Nephron progenitor cell (in vitro differentiated cells): ENCODE measurements at places on chromosomes 12 and 14.

- peak; percentile 62 for DNase-seq
Measured at GRCh38 chr12:113245695-113246477, 24.6 kb downstream of the TPCN1 start.

DNA sequence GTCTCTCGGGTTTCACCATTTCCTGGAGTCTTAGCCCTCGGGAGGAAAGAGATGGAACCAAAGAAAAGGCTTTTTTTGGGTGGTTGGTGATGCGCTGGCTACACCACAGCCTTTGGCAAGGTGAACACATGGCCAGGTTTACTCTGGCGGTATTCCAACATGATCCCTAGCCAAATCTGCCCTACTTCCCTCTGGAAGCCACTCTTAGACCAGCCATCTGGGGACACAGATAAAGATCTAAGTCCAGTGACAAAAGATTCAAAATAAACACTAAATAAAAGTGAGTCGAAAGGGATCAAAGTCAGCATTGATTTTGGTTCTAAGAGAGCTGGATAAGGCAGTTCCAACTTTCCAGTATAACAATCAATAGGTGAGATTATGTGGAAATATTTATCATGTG lies 694.5 kb downstream of the VRK1 start:
- no peak for DNase-seq

DNA sequence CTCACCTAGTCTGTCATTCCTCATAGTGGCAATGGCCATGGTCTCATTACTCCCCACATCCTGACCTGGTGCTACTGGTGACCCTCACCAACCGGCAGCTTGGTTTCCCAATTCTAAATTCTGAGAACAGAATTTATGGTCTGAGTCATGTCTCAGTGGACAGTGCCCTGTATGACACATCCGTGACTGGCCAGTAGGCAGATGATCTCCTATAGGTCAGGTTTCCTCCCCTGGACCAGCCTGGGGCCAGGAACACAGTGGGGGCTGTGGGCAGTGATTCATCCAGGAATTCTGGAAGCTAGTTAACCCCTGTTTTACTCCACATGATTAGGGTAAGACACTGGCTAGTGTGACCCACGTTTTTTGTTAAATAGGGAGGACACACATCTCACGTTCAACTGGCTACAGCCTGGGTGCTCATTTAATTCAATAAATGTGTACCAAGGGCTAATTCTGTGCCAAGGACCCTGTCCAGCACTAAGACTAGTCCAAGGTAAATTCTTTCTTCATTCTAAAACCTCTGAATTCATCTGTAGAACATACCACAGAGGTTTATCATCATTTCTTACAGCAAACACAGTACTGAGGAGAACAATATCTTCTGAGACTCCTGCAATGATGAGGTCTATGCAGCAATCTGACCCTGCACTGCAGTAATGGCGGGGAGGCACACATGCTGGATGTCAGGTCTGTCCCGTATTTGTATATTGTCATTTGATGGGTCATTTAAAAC lies 249.6 kb upstream of the TBX3 start:
- no peak for DNase-seq

DNA sequence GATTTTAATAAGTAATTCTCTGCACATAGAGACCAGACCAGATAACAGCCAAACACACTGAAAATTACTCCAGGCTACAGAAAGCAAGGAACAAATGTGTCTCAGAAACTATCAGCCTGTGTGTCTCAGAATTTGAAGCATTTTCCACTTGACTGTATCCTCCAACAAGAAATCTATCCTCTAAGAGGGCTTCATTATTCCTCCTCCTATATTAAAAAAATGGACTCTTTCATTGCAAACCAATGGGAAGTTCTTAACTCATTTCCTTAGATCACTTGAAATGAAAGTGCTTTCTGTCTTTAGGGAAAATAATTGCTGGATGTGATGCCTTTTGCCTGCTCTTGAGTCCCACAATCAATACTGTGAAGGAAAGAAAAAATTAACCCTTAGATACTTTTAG lies 2.3 kb downstream of the ST8SIA1 start:
- no peak for DNase-seq

DNA sequence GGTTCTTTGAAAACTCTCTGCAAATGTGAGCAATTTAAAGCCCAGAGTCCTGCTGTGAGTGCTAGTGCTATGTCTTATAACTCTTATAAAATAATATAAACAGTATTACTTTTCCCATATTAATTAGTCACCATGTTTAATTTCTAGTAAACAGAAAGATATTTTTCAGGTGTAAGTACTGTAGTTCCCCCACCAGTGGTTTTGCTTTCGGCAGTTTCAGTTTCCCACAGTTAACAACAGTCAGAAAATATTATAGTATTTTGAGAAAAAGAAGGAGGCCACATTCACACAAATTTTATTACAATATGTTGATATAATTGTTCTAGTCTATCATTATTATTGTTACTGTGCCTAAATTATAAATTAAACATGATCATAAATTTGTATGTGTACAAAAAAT lies 800.5 kb downstream of the LRFN5 start:
- no peak for DNase-seq
